Activated CD4-positive, alpha-beta T cell treated with anti-CD3 and anti-CD28 coated beads for 36 hours (primary cell): ENCODE measurements at places on chromosomes 1 and 21. TPM values are rescaled to one million over a fixed set of nuclear protein-coding genes. Genes with fewer than 3 reads are reported as not detected.

GRCh38 chr1:61111084-61112004 lies 29.0 kb downstream of the NFIA start:
- DNase-seq, result no peak

The SPRR4 gene
- total RNA-seq, result not detected

The VCAM1 gene
- not detected for total RNA-seq

DNA sequence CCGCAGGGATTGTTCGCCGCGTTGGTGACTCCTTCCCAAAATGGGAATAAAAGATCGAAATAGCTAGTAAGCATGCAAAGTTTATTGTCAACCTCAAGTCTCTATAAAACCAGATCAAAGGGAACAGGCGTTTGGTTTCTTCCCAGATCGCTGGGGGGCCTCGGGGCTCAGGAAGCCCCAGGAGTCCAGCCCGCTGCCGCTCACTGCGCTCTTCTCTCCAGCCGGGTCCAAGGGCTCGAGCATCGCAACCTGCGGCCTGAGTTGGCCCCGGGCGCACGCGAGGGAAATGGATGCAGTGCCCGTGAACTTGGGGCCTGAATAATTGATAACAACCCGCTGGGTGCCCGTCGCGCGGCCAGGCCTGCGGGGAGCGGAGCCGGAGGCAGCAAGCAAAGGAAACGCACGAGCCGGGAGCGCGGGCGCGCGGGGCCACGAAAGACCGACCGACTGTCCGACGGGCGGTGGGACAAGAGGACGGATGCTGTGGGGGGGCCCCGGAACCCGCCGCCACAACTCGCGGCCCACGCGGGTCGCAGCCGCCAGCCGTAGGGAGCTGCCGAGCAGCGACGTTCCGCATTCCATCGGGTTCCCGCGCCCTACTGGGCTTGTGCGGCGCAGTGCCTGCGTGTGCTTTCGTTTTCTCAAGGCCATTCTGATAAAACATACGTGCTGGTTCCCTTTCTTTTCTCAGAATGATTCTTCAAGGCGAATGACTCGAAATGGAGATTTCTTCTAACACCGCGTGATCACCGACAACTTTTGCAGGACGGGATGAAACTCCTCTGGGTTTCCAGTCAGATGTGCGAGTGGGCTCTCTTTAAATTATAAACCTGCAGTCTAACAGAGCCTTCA lies 14.0 kb upstream of the ALX3 start:
- peak; percentile 68 for DNase-seq

The PPM1J gene
- total RNA-seq, result 0.88 TPM

- peak; percentile 64 for DNase-seq
Measured at GRCh38 chr1:218521414-218522169, 176.5 kb downstream of the TGFB2 start.

The OR10J1 gene
- total RNA-seq, result not detected
